ENCODE measurements at places on chromosomes 3 and 15. TPM values are rescaled to one million over a fixed set of nuclear protein-coding genes. Genes with fewer than 3 reads are reported as not detected.
A peak's percentile ranks its signal among the peaks of the same experiment; 100 is the strongest.

The TRPC1 gene
- total RNA-seq: 5.6 TPM

The CRBN gene
- 48.3 TPM for total RNA-seq

DNA sequence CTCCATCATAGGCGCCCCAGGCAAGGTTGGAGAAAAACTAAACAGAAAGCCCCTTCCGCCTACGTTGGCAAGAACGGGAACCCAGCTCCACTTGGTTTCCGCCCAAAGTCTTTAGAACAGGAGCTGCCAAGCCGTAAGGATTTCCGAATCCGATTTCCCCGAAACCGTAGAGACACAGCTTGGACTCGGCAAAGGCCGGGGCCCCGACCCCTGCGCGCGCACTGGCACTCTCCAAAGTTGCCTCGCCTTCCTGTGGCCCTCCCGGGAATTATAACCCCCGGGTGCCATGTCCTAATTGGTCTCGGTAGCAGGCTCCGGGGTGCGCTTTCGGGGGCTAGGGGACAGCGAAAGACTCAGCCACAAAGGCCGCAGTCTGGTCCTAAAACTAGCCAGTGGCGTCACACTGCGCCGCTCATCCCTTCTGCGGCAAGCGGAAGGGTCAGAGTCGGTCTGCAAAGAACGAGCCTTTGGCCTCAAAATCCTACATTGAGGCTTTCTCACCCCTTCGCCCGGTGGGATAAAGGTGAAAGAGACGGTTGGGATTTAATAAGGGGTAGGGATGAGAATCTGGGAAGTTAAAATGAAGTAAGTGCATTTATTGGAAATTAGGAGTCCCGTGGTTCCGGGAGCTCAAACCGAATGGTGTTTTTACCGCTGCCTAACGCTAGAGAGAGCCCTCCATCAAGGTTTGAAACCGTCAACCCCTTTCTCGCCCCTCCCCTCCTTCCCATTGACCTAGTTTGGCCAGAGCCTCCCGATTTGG, 6.8 kb downstream of the BCL6 start:
- peak overlapping the region; percentile 95 for H3K4me3 ChIP-seq
- peaks cover 62% of the 10 kb centered on the region for H3K4me1 ChIP-seq
- H3K27ac ChIP-seq: peak overlapping the region; percentile 90
- no peaks in the 10 kb centered on the region for H3K27me3 ChIP-seq

The STXBP5L gene
- not detected for total RNA-seq

The UROC1 gene
- not detected for total RNA-seq

DNA sequence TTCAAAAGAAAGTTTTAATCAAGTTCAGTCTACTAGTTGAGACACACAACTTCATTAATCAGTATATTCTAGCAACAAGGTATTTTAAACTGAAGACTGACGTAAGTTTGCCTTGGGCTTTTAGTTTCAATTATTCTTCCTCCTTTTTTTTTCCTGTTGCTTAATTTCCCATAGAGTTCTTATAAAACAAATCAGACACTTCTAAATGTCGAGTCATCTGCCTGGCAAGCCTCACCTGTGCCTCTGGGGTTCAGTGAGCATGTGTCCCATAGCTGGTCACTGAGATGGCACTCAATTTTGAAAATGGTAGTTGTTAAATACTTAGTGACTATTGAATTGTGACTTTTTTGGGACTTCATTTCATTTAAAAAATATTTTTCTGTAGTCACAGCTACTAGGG, 27.4 kb downstream of the NKIRAS1 start:
- no peak overlapping the region for H3K4me3 ChIP-seq
- no peaks in the 10 kb centered on the region for H3K36me3 ChIP-seq
- H3K27ac ChIP-seq: no peak overlapping the region
- H3K27me3 ChIP-seq: no peaks in the 10 kb centered on the region

DNA sequence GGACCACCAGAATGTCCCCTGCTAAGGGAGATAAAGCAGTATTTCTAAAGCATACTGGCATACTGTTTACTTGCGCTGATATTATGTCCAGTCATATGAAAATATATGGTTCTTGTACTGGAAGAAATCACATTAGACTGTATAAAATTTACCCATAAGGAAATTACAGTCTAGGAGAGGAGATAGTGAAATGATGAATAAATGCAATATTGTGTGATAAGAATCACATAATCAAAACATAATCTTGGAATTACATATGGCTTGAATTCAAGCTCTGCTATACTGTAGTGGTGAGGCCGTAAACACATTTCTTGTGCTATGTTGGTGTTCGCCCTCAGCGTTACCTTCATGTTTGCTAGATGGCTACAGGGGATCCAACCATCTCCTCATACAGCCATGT, 20.7 kb upstream of the TGFBR2 start:
- no peaks in the 10 kb centered on the region for H3K27me3 ChIP-seq
- H3K27ac ChIP-seq: no peak overlapping the region
- no peaks in the 10 kb centered on the region for H3K36me3 ChIP-seq
- no peak overlapping the region for H3K4me3 ChIP-seq

The GATA2 gene
- total RNA-seq: 4.1 TPM

DNA sequence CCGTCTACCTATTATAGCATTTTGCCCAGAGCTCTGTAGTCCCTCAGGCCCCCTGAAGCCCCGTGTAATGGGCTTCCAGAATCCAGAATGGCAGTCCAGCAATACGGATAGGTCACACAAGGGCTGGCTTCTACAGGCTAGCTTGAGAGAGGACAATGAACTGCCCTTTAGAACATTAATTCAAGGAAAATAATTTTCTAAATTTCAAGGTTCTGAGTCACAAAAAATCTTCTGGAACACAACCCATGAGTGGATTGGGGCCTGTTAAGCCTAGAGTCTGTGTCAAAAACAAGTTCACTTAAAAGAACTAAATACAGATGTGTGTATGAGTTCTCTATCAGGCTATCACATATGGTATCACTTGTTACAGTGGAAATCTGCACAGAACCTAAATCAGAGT, 28.8 kb downstream of the DCP1A start:
- no peak for DNase-seq
- H3K27ac ChIP-seq: no peak overlapping the region
- H3K27me3 ChIP-seq: no peaks in the 10 kb centered on the region
- no peak overlapping the region for H3K4me3 ChIP-seq
